ENCODE measurements at places on chromosomes 7 and 10. TPM values are rescaled to one million over a fixed set of nuclear protein-coding genes. Genes with fewer than 3 reads are reported as not detected.

GRCh38 chr10:110530131-110530831 lies 32.6 kb downstream of the DUSP5 start:
- peak; percentile 90 for DNase-seq

GRCh38 chr10:53029449-53029848 lies 256.9 kb upstream of the MBL2 start:
- DNase-seq, result no peak

DNA sequence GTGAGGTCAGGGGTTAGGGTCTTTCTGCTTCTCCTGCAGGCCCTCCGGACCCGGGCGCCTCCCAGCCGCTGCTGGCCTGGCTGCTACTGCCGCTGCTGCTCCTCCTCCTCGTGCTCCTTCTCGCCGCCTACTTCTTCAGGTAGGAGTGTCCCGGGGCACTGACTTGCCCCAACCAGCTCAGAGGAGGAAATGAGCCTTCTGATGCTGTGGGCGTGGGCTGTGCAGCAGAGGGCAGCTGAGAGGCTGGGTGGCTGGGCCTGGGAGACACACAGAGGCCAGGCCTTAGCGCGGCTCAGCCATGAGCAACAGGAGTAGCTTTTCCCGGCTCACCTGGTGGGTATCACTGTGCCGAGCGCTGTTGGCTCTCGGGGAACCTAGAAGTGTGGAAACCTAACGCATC lies 78.9 kb downstream of the MKI67 start:
- DNase-seq, result peak; percentile 88

DNA sequence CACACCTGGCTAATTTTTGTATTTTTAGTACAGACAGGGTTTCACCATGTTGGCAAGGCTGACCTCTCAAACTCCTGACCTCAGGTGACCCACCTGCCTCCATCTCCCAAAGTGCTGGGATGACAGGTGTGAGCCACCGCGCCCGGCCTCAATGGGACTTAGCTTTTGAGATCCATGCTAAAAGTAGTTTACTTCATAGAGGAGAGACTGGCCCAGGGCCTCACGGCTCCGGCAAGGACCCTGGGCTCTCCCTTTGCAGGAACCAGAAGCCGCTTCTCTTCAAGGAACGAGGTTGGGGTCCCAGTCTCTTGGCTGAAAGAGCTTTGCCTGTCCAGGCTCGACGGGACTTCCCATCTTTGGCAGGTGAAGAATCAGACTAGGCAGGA lies 30.1 kb upstream of the DNAAF5 start:
- DNase-seq, result no peak

DNA sequence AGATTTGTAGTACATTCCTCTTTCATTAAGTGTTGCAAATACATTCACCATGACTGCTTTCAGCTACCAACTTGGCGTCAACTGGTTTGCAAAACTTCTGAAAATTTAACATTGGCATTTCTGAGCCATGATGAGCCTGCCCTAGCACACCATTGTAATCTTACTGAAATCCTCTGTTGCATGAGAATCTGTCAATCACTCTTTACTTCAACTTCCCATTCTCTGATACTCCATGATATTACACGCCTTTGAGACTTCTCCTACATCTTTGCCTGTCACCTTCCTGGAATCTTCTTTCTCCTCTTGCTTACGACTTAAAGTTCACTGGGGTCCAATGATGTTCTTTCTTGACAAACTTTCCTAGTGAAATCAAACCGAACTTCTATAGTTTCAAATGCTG lies 32.2 kb downstream of the EBLN1 start:
- no peak for DNase-seq

- no peak for DNase-seq
These were observed 10.9 kb upstream of the ERCC6 start for GRCh38 chr10:49549640-49550346.

DNA sequence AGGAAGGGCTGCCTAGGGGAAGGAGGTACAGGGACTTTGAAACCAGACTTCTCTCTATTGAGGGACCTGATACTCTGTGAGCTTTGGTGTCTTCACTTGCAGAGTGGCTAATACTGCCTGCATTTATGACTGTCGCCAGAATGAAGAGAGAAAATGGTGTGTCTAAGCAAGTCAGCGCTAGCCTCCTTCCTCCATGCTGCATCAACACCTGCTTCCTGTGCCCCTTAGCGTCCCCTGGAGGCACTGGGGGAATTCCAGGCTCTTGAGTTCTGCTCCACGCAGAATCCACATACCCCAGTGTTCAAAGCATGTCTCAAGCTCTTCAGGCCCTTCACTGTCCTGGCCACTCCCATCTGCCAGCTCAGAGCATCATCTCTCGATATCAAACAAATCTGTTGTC lies 140.5 kb downstream of the PKD1L1 start:
- DNase-seq, result no peak

DNA sequence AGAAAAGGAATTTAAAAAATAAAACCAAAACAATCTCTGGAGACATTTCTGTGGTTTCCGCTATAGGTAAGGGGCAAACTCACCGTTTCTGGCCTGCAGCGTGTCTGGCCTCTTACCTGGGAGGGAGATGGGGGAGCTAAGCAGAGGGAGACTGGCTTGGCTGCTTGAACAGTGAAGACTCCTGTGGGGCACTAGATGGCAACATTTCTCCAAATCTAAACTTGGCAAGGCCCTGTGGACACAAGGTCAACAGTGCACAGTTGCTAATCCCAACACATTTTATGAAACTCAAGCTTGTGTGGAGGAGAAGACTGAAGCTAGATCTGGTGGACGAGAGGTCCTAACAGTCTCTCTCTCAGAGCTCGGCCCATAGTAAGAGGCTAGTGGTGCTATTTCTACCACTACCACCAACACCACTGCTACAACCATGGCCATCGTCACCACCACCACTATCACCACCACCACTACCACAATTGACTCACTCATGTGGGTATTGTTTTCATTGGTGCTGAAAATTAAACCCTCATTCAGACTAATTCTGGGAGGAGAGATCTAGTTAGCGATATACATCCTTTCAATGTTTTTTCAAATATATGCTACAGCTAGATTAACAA lies 28.4 kb upstream of the CDHR3 start:
- no peak for DNase-seq

DNA sequence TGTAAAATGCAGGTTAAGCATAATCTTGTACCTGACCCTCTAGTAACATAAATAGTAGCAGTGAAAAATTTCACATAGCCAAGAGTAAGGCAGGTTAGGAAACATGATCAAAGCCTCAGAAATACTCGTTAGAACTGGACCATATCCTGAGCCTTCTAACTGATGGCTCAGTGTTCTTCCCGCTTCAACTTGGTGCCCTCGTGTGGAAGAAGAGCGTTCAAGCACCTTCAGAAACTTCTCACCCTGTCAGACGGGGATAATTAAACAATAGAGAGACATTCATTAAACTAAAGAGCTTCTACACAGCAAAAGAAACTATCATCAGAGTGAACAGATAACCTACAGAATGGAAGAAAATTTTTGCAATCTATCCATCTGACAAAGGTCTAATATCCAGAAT lies 124.5 kb downstream of the MYOF start:
- DNase-seq, result no peak

DNA sequence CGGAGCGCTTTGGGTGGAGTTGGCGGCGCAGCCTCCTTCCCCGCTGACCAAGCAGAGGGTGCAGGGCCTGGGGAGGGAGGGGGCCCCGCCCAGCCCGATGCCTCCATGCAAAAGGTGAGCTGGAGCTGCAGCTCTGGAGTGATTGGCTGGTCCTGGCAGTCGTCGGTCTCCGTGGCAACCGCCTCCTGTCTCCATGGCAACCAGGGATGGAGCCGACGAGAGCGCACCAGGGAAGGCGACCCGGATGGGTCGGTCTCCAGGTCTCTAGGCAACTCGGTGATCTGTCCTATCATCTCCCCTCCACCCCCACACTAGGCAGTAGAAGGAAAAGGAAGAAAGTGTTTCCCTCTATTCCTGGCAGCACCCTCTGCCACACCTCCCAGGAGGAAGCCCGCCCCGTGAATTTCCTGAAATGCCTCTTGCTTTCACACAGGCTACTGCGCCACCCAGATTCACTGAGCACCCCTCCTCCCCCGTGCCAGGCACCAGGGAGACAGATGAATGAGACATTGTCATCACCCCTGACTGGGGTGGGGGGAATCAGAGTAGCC lies 647 bp upstream of the NACAD start:
- DNase-seq, result peak; percentile 84

DNA sequence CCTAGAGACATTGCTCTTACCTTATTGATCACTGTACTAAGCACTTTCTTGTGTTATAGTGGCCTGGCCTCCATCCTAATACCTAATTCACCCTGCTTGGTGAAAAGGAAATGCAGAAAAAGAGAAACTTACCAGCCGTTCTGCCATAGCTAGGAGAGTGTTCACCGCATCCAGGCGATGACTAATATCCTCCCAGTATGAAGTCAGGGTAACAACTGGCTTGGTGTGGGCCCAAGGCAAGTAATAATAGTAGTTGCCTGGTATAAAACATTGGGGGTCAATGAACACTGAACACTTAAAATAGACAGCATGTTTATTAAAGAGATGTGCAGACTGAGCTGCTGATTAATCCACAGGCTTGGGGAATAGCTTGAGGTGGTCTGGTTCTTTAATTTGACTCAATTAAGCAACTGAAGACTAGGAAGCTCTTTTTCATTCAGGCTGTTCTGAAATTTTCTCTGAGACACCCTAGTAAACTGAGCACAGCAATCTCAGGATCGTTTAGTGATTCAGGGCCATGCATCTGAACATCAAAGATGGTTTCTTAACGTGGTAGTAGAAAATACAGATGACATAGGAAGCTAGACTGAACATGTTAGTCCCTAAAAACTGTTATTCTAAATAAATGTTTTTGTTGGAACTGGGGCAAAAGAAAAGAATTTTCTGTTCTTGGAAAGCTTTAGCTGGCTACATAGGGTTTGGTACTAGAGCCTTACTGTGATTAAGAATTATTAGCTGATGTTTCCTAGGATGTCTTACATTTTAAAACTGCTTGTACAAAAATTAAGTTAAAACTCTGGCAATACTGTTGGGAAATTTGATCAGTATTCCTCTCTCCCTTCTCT lies 102.2 kb downstream of the MYOF start:
- no peak for DNase-seq

DNA sequence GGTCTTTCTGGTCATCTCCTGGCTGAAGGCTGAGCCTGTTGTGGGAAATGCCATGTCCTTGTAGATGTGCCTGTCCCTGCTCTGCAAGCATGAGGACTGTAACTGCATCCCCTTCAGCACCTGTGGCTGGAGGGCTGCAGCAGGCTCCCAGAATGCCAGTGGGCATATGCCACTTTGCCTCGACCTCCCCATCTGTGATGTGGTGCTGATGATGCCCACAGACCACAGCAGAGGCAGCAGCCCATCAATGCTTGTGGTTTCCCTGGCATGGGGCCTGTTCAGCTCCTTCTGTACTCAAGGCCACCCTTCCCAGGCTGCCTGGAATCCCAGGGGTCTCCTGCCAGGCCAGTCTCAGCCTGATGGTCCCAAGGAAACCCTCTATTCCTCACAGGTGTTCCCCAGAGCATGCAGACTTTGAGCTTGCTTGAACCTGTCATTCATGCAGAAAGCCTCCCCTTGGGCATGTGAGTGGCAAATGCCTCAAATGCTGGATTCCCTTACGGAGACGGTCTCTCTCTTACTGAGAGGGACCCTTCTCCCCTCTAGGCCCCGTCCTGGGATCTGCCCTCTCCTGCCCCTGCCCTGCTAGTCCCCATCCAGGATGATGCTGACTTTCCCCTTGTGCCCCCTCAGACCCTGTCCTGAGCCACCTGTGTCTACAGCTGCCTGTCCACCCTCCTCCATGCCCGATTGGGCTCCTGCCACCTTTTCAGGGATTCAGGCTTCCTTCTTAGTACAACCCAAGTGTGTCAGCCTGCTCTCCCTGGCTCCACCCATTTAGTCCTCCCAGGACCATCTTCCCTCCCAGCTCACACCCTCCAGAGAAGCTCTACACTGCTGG lies 50.9 kb upstream of the ANTXRL start:
- peak; percentile 12 for DNase-seq

- DNase-seq, result no peak
These were observed 76.9 kb downstream of the LRMDA start for GRCh38 chr10:75508239-75508813.

Gene PLEKHS1
- total RNA-seq, result 0.14 TPM

Gene LHPP
- total RNA-seq, result 16.5 TPM

Gene ADAM8
- 20.9 TPM for total RNA-seq

Gene GRM8
- total RNA-seq, result 6.5 TPM
